ENCODE measurements at places on chromosomes 13 and 19.
A peak's percentile ranks its signal among the peaks of the same experiment; 100 is the strongest.

DNA sequence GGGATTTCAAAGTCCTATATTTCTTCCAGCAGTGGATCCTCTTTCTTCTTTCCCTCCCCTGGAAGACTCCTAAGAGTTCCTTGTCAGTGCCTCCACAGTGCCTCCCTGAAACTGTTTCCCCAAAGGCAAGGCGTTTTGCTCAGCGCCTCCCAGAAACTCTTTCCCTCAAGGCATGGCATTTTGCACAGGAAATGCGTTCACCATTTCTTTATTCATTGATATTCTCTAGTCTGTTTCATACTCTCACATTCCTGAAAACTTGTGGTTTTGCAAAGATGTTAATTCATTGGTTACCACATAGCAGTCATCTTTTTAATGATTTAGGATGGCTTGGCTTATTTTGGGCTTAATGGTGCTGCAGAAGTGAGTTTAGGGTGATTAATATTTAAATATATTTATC, 177.3 kb upstream of the SLC10A2 start:
- no peak for DNase-seq

GRCh38 chr13:81382246-81382645, 1041.3 kb upstream of the SPRY2 start:
- DNase-seq, result no peak

- no peak for DNase-seq
These were observed 31.3 kb downstream of the ZNF560 start for GRCh38 chr19:9467161-9467560.

GRCh38 chr19:29837448-29837981, 25.7 kb downstream of the CCNE1 start:
- no peak for DNase-seq

- DNase-seq, result no peak
These were observed 29.1 kb upstream of the NCCRP1 start for GRCh38 chr19:39167461-39168257.

GRCh38 chr13:48431987-48432615, 19.2 kb upstream of the LPAR6 start:
- DNase-seq, result peak; percentile 69

DNA sequence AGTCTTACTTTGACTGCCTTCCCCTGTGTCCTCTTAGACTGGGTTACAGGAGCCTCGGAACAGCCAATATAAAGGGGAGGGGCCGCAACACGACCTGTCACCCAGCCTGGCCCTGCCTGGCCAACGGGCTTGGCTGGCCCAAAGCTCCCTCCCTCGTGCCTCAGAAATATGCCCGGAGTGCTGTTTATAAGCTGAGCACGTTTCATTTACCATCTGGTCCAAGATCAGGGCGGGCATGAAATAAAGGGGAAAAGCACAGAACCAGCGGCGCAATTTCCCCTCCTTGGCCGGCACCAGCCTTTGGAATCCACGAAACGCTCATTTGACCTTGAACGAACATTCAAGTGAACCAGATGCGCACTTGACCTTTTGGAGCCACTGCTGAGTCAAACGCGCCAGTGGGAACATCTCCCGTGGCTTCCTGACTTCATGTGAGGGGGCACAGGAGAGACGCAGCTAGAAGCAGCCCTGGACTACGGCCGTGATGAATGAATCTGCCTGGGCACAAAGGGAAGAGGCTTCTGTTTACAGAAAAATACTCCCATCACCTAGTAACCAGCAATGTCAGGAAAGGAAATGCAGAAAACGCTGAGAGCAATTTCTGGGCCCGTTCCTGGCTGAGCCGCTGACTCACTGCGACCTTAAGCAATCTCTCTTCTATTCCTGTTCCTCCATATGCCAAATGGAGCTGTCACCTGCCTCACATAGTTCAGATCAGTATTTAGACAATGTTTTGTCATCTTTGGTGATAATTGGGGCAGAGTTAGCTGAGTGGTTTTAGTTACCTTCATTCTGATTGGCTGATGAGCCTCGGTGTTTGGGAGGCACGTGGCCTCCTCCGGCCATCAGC, 53.3 kb downstream of the RFX2 start:
- DNase-seq, result peak; percentile 84

DNA sequence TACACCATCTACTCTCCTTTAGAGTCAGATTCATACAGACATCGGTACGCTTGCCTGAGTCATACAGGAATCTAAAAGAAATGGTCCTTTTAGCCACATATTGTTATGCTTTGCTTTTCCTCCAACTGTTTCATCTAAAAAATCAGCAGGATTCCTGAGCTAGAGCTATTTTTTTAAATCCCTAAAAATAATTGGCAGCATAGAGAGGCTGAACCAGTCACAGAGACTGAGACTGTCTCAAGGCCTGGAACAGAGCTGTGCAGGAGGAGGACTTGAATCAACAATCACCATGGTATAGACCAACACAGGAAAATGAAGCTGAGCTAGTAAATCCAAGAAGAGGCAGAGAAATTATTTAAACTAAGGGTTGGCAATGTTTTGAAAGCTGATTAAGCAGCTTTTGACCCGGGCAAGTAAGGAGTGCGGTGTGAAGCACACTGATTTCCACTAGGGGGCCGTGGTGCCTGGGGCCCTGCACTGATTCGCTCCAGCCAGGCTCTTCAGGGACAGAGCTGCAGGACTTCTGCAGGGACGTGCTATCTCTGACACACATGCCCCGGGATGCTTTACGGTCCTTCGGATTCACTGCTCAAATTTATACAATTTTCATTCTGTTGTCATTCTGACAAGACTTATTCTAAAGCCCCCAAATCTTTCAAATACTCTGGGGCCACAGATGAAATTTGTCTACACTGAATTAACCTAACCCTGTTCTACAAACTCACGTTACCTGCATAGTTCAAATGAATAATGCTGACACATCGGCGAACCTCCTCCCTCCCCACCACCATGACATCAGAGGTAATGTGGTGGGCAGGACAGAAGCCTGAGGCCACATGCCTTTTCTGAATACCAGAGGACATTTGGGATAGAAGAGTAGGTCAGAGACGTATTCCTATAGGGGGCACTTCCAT, 87.6 kb upstream of the SLC15A1 start:
- peak; percentile 61 for DNase-seq

DNA sequence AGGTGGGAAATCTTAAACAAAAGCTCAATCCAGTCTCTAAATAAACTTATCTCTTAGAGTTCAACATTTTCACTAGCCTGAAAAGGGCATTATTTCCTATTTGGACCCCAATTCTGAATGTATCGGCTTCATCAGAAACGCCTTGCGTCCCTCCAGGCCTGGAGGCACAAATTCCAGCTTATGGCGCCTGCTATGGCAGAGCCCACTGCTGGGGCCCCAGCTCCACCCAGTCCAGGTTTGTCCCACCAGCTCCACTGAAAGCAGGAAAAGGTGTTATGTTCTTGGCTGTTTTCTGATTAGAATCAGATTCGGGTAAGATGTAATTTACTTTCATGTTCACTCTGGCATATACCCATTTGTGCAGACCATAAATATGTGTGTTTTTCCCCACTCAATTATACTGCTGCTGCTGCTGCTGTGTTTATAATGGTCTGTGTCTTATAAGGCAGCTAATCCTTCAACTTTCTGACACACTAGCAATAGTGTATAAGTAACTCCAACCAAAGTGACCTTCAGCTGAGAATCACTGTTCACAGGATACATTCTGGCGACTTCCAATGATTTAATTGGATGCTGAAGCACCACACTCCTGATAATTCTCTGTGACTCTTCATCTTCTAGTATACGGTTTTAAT, 6.4 kb downstream of the IRS2 start:
- DNase-seq, result no peak

DNA sequence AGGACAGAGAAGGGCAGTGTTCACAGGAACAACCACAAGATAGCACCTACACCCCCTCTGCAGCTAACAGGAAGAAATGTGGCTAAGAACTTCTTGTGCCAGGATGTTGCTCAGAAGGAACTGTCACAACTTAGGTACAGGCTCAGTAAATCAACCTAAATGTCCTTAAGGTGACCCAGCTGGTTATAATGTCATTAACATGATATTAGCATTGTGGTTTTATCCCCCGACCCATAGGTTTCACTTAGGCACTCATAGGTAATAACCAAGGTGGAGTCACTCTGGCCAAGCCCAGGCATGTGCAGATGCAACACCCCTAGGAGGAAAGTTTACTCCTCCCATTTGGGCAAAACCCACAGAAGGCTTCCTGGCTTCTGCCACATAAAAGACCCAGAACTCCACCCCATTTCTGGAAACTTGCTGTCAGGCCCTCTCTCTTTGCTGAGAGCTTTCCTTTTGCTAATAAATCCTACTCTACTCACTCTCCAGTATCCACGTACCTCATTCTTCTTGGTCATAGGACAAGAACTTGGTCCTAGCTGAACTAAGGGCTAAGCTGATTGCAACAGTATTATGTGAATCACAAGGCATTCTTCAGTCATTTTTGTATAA, 951.3 kb downstream of the SLITRK5 start:
- DNase-seq, result no peak

- no peak for DNase-seq
These were observed 51.3 kb upstream of the ZNF536 start for GRCh38 chr19:30320916-30321315.

- no peak for DNase-seq
These were observed 18.5 kb upstream of the ABCC4 start for GRCh38 chr13:95319551-95320274.

DNA sequence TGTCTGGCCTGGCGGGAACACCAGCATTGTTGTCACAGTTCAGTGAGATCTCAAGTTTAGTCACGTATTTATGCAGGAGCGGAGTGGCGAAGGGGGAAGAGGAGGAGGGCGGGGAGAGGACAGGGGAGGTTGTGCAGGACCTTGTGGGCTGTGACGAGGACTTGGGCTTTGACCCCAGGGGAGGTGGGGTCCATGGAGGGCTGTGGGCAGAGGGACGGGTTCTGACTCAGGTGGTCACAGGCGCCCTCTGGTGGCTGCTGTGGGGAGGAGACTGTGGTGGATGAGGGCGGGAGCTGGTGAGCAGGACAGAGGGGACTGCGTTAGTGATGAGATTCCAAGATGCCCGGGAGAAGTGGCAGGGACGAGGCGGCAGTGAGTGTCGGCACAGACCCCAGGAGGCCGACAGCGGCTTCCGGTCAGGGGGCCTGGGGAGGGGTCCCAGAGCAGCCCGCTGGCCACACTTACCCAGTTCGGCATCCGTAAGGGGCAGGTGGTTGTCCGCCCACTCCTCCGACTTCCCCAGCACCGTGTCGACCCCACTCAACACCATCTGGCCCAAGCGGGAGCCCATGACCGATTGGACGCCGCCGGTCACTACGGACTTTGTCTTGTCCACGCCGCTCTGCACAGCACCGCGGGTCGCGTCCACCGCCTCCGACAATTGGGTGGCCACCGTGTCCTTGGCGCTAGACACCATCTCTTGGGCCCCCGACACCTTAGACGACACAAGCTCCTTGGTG, 15.7 kb downstream of the PLIN3 start:
- DNase-seq, result peak; percentile 63

GRCh38 chr13:109208522-109208921, 577.9 kb downstream of the IRS2 start:
- no peak for DNase-seq

DNA sequence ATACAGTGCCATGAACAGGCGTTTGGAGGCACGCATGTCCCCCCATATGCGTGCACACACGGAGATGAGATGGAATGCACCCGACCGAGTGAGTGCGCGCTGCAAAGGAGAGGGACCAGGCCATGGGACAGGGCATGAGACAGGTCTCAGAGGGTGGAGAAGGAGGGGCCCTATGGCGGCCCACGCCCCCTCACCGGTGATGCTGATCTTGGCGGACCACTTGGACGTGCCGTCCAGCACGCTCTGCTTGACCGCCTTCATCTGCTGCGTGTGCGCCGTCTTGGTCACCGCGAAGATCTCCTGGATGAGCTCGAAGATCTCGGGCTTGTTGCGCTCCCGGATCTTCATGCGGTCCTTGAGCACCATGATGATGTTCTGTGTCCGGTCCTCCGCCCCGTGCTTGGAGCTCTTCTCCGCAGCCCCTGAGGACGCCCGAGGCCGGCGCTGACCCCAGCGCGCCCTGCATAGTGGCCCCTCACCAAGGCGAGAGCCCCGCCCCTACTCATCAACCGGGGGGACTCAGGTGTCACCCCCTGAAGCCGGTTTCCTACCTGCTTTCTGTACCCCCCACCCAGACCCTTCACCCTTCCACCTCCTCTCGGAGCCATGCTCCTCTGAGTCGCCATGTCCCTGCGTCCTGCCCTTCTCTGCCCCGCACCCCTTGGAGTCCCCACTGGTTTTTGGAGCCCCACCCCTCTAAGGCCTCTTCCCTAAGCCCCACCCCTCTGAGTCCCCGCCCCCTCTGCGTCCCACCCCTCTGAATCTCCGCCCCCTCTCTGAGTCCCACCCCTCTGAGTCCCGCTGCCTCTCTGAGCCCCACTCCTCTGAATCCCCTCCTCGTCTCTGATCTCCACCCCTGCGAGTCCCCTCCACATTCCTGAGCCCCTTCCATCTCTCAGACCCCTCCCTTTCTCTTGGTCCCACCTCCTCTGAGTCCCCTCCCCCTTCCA, 40.8 kb downstream of the UNC13A start:
- DNase-seq, result no peak

DNA sequence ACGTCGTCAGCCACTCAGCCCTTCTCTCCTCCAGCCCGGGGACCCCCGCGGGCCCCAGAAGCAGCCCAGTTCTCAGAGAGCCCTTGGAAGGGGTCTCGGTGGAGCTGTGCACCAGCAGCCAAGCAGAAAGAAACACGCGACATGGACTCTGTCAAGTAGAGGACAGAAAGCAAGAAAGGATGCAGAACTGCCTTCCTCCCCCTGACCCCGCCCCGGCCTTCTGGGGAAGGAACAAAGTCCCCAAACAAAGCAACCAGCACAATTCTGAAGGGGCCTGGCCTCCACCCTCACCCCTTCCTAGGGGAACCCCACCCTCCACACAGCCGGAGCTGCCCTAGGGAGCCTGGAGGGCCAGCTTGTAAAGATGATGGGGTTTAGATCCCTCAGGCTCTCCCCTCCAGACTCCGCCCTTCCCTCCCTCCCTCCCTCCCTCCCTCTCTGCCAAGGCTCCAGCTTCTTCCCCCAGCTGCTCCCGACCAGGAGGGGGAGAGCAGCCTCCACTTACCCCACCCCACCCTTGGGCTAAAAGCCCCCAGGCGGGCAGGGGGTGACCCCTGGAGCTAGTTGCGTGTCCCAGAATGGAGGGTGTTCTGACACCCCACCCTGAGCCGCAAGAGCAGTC, 7.8 kb downstream of the LYL1 start:
- no peak for DNase-seq

DNA sequence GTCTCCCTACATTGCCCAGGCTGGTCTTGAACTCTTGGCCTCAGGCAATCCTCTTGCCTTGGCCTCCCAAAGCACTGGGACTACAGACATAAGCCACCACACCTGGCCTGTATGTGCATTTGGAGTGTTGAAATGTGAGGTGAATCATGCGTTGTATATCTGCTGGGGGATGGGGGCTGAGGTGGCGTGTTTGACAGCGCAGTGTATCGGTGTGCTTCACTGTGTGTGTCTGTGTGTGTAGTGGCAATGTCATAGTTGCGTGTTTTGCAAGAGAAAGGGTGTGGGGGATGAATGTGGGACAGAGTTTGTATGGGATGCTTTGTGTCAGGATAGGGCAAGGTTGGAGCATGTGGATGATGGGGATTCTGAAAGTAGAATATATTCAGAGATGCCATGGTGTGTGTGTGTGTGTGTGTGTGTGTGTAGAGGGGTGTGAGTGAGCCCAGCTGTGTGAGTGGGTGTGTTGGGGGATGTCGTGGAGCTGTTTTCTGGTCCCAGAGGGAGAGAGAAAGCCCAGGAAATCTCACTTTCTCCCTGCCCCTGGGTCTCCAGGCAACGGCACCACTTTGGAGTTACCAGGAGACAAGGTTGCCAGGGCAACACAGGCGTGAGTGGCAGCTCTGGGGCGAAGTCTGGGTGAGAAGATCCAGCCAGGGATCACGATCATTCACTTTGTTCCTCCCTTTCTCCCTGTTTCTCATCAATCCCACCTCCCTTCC, 1.1 kb upstream of the SWSAP1 start:
- DNase-seq, result peak; percentile 22

All from fibroblast of skin of back (primary cell).